Activated CD4-positive, alpha-beta T cell treated with anti-CD3 and anti-CD28 coated beads, Interleukin-2, amount 10 ng/mL, durations not matched to agents 7 days and 5 days (primary cell): ENCODE measurements at places on chromosomes 11 and 22. TPM values are rescaled to one million over a fixed set of nuclear protein-coding genes. Genes with fewer than 3 reads are reported as not detected.

GRCh38 chr22:27709919-27710675 lies 91.5 kb downstream of the MN1 start:
- H3K27me3 ChIP-seq = peaks cover 2% of the 10 kb centered on the region
- no peak for DNase-seq
- no peak overlapping the region for H3K4me3 ChIP-seq
- peaks cover 2% of the 10 kb centered on the region for H3K4me1 ChIP-seq

HYLS1 gene
- total RNA-seq = 17.4 TPM

- H3K27me3 ChIP-seq = peaks cover 6% of the 10 kb centered on the region
- H3K4me1 ChIP-seq = no peaks in the 10 kb centered on the region
- no peak overlapping the region for H3K27ac ChIP-seq
- H3K36me3 ChIP-seq = no peaks in the 10 kb centered on the region
- H3K4me3 ChIP-seq = no peak overlapping the region
These were observed 21.4 kb downstream of the MN1 start for GRCh38 chr22:27780161-27780575.

GRCh38 chr22:30994960-30995359 lies 25.9 kb downstream of the TUG1 start:
- DNase-seq = no peak
- H3K27ac ChIP-seq = no peak overlapping the region
- no peaks in the 10 kb centered on the region for H3K36me3 ChIP-seq
- peaks cover 3% of the 10 kb centered on the region for H3K4me1 ChIP-seq
- H3K27me3 ChIP-seq = peaks cover 2% of the 10 kb centered on the region

DAGLA gene
- total RNA-seq = 0.45 TPM

GRCh38 chr11:20599221-20600019 lies at the start of gene SLC6A5:
Gene SLC6A5, plus strand, starts transcription at chr11:20599608. Its CDS starts 65 bp downstream, at chr11:20599673.
- peaks cover 92% of the 10 kb centered on the region for H3K27me3 ChIP-seq
- no peak within 1 kb of the TSS for H3K27ac ChIP-seq
- no peaks in the 10 kb centered on the region for H3K36me3 ChIP-seq
- H3K4me1 ChIP-seq = peaks cover 3% of the 10 kb centered on the region
- no peak within 1 kb of the TSS for H3K4me3 ChIP-seq

DNA sequence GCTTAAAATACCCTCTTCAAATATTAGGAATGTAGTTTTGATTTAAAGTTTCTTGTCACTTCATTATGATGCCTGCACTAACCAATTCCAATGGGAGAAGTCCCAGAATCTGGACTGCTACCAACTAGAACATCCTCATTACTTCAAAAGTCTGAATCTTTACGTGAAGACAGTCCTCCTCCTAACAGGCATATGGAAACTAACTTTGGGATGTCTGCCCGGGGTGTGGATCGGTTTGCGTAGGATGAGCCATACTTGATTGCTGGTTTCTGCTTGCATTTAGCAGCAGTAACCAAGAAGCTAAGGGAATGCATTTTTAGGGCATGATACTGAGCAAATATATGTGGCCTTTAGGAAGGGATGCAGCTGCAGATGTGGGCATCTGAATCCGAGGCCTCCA lies 177.1 kb downstream of the LRRC4C start:
- no peaks in the 10 kb centered on the region for H3K4me1 ChIP-seq
- no peaks in the 10 kb centered on the region for H3K36me3 ChIP-seq
- H3K27me3 ChIP-seq = no peaks in the 10 kb centered on the region
- DNase-seq = no peak
- no peak overlapping the region for H3K27ac ChIP-seq

DNA sequence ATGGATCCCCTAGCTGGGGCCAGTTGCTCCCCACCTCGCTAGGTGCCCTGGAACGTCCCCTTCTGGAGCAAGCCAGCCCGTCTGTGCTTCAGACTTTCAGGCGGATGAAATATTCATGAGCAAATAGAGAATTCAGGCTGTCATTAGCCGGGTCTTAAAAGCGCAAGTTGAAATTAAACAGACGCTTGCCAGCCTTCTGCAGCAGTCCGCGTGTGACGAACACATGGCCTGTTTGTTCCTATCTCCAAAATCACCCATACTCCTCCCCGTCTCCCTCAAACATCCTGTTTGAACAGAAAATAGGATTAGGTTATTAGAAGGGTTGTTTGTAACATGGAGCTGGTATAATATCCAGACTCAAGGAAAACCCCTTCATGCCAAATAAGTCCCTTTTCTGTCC lies 38.7 kb downstream of the MYO18B start:
- H3K4me3 ChIP-seq = no peak overlapping the region
- no peaks in the 10 kb centered on the region for H3K36me3 ChIP-seq
- H3K27ac ChIP-seq = no peak overlapping the region
- no peaks in the 10 kb centered on the region for H3K27me3 ChIP-seq
- DNase-seq = no peak
- peaks cover under 1% of the 10 kb centered on the region for H3K4me1 ChIP-seq

DNA sequence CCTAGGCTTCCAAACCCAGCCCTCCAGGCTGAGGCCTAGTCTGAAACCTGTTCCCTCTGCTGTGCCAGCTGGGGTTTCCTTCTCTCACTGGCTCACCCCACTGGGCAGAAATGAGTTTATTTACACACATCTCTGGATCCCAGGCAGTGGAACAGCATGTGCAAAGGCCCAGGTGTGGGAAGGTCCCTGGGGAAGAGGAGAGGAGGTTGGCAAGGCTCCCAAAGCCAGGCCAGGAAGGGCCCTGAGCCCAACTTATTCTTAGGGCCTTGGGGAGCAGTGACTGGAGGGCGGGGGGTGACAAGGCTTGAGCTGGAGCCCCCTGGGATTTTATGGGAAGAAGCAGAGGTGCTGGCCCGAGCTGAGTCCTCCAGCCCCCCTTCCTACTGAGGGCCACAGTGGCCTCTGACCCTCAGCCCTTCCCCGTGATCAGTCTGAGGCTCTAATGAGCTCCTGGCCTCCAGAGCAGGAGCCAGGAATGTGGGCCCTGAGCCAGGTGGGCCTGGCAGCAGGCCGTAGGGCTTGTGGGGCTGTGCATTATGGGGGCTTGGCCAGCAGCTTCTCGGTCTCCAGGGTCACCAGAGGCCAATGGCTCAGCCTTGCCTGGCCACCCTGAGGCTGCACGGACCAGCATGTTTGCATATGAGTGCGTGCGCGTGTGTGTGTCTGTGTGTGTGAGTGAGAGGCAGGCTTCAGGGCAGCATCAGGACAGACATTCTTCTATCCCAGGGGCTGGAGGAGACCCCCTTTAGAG lies 2.9 kb downstream of the MYO7A start:
- H3K27ac ChIP-seq = no peak overlapping the region
- H3K4me3 ChIP-seq = no peak overlapping the region
- H3K27me3 ChIP-seq = no peaks in the 10 kb centered on the region
- no peak for DNase-seq
- peaks cover 4% of the 10 kb centered on the region for H3K4me1 ChIP-seq

- H3K4me1 ChIP-seq = peaks cover 68% of the 10 kb centered on the region
- H3K36me3 ChIP-seq = peaks cover 12% of the 10 kb centered on the region
These were observed 29.2 kb downstream of the SREBF2 start for GRCh38 chr22:41862160-41862529.

- no peak for DNase-seq
- no peaks in the 10 kb centered on the region for H3K4me1 ChIP-seq
- H3K4me3 ChIP-seq = no peak overlapping the region
- no peaks in the 10 kb centered on the region for H3K27me3 ChIP-seq
- H3K36me3 ChIP-seq = no peaks in the 10 kb centered on the region
- H3K27ac ChIP-seq = no peak overlapping the region
These were observed 193.4 kb upstream of the KIRREL3 start for GRCh38 chr11:127193950-127194349.

DNA sequence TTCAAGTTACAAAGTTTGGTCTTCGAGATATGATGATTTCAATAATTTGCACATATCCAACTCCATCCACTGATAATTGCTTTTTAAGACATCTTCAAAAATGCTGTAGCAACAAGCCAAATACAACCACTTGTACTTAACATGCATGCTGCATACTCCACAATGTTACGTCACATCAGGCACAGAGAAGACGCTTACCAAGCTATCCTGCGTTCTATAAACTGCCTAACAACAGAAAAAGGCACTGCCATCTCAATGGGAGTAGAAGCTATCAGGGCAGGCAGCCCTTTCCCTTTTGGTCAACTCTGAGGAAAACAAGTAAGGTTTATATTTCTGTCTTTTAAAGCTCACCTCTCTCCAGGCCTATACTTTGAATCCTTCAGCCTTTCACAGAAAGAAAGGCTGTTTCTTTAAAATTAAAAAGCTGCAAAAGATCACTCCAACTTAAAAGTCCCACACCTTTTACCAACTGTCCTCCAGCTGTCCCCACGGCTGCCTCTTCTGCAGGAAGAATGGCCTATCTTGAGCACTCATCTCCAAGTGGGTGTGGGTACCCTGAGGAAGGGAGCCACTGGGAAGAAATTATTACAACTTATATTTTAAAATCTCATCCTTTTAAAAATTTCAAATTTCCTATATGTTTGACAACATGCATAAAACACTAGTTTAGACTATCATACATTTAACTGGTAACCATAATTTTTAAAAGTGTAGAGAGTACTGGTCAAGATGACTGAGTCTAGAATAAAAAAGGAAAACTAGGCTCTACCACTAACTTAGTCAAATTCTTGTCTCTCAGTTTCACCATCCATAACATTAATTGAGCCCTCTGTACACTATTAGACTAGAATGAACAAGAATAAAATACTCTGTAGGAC lies 14.5 kb downstream of the PHF21A start:
- H3K4me3 ChIP-seq = no peak overlapping the region
- H3K4me1 ChIP-seq = peaks cover 11% of the 10 kb centered on the region
- no peak for DNase-seq
- H3K36me3 ChIP-seq = peaks cover 3% of the 10 kb centered on the region

DNA sequence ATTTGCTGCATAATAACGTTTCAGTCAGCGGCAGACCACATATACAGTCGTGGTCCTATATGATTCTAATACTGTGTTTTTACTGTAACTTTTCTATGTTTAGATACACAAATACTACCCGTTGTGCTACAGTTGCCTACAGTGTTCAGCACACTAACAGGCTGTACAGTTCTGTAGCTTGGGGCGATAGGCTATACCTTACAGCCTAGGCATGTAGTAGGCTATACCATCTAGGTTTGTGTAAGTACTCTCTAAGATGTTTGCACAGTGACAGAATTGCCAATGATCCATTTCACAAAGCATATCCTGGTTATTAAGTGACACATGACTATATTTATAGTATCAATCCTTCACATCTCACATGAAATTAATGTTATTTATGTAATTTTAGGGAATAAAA lies 78.2 kb downstream of the YAP1 start:
- no peak for DNase-seq
- H3K36me3 ChIP-seq = no peaks in the 10 kb centered on the region
- peaks cover 12% of the 10 kb centered on the region for H3K27me3 ChIP-seq
- H3K4me3 ChIP-seq = no peak overlapping the region
- H3K27ac ChIP-seq = no peak overlapping the region

DNA sequence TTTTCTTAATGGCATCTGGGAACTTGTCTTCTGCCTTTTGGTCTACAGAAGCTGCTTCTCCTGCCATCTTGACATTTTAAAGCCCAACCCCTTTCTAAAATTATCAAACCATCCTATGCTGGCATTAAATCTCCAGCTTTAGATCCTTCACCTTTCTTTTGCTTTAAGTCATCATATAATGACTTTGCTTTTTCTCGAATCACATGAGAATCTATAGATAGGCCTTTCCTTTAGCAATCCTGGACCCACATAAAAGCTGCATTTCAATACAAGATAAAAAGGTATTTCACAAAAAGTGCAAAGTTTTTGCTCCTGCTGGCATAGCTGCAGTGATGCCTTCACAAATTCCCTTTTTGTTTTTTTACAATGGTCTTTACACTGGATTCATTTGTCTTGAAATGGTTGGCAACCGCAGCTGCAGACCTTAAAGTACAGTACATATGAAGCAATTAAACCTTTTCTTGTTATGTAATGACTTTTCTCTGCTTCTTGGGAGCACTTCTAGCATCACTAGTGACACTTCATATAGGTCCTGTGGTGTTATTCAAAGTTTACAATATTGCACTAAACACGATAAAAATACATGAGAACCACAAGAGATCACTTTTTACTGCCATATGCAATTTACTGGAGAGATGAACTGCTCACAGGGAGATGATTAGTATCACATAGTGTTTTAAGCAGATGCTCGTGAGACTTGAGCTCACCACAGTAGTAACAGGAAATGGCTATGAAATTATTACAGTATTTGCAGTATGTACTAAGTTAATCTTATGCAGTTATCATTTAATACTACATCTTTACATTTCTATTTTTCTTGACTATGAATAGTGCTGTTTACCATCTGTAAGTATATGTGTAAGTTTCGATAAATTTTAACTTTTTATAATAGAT lies 41.6 kb downstream of the ACER3 start:
- DNase-seq = no peak
- H3K27ac ChIP-seq = no peak overlapping the region
- no peak overlapping the region for H3K4me3 ChIP-seq
- H3K4me1 ChIP-seq = no peaks in the 10 kb centered on the region
- no peaks in the 10 kb centered on the region for H3K27me3 ChIP-seq

DNA sequence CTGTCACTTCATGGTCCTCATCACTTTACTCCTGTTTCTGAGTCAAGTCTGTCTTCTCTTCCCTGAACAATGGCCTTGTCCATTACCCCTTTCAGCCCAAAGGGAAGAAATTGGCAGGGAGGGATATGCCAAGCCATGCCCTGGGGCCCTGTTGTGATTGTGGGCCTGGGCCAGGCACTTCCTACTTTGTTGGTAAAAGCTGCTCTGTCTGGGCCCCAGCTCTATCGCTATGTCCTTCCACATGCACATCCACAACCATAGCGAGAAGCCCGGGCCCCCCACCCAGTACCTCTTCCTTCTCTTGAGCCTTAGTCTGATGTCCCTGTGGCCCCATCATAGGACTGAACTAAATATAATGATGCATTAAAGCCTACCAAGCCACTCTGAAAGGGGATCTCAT lies 126.7 kb upstream of the RCN1 start:
- peaks cover 2% of the 10 kb centered on the region for H3K27me3 ChIP-seq
- H3K4me1 ChIP-seq = no peaks in the 10 kb centered on the region
- H3K36me3 ChIP-seq = no peaks in the 10 kb centered on the region

DNA sequence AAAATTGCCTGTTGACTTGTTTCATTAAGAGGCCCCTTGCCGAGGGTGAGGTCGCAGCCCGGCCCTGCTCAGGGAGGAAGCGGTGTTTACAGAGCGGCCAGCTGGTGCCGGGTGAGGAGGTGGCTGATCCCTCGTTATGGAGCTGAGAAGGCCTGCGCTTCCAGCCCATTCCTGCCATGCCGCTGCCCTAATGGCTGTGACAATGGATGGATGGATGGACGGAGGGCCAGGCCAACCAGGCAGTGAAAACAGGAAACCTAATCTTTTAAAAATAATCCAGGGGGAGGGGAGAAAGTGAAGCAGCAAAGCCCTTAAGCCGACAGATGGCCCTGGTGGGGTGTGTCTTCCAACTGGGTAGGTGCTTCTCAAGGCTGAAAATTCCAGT lies 38.5 kb downstream of the BCR start:
- H3K4me3 ChIP-seq = peak overlapping the region; percentile 82
- H3K4me1 ChIP-seq = peaks cover 94% of the 10 kb centered on the region
- DNase-seq = no peak
- H3K27ac ChIP-seq = peak overlapping the region; percentile 97
- no peaks in the 10 kb centered on the region for H3K27me3 ChIP-seq
